NCI-H1417 (cell line): ENCODE measurements at places on chromosomes 2 and 18.

- DNase-seq, result no peak
Observed at GRCh38 chr2:88656690-88657089, 29.4 kb upstream of the EIF2AK3 start.

DNA sequence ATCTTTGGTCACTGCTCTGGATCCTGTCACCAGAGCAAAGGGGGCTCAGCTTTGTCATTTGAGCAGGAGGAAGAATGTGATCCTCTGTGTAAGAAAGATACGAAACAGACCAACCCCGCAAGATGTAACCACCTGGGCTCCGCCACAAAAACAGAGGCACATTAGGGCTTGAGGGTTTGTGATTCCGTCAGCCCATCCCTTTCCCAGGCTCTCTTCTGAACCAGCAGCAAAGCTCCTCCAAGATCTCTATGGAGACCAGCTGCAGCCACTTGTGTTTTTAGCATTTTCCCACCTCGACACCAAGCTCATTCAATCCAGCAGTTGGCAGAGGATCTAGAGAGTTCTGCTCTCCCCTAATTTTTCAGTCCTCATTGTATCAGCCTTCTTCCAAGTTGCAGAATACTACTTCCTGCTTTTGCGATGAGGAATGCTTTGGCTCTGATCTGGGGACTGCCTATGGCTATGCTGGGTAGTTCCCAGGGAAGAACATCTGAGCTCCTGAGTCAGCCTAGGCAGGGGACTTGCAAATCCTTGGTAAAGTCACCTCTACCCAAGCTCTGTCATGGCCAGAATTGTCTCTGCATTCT, 139.6 kb upstream of the RAB12 start:
- DNase-seq, result peak; percentile 28

GRCh38 chr2:232541195-232541960, 1.9 kb downstream of the CHRNG start:
- DNase-seq, result no peak

DNA sequence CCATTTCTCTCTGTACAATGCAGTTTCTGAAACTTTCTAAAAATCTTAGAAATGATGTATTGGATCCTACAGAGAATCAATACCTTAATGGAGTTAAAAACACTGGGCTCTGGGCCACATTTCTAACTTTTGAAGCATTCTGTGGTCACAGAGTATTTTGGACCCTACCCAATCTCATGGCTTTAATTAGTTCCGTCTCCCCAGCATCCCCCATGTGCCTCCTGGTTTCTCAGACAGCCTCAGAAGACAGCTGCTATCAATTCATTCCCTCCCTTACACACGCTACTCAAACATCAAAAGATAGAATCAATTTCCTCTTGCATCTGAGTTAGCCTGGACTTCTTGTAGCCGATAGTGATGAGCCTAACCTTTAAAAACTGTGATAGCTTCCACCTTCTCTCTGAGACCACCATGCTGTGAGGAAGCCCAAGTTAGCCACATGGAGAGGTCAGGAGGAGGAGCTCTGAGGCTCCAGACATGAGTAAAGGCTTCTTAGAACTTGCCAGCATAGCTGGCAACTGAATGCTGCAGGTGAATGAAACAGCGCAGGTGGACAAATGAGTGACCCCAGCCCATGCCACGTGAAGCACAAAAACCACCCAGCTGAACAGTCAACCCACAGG, 10.4 kb downstream of the ADCY3 start:
- DNase-seq, result no peak

DNA sequence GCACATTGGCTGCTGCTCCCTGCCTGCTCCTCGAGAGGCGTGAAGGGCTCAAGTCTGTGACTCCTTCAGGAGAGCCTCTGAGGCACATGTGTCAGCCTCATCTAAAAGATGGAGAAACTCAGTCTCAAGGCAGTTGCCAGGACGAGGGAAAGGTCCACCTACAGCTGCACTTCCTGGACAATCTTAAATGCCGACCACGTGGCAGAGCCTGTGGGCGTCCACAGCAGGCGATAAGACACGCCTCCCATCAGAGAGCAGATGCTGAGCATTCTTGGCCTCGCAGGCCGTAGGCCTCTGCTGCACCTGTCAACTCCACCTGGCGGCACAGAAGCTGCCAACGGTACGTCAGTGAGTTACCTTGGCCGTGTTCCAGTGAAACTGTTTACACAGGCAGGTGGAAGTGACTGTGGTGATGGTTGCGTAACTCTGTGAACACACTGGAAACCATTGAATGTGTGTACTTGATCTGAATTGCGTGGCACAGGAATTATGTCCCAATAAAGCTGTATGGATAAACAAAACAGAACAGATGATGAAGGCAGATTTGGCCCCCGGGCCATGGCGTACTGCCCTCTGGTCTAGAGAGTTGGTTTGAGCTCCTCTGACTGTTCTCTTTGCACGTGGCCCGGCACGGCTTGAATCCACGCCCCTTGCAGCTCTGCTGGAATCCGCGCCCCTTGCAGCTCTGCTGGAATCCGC, 114.5 kb downstream of the RNF144A start:
- peak; percentile 96 for DNase-seq

DNA sequence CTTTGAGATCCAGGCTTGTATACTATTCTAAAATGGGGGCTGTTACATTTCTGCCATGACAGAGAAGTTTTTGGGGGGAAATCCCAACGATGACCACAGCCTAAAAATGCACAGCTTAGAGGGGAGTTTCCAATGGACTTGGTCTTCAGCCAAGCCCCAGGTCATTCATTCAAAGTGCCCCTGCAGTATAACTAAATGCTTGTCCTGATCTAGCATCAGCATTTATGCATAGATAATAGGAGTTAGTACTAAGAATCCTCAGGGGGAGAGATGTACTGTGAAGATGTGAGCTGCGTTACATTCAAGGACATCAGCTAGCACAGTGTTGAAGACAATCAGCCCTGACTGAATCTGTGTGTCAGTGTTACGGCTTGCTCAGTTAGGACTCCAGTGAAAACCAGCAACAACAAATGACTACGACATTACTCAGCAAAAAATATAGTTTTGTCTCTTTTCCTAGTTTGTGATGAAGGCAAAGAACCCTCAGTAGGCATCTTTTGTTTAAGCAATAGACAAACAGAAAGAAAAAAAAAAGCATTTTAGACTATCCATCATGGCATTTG, 160.9 kb downstream of the ZEB2 start:
- no peak for DNase-seq

DNA sequence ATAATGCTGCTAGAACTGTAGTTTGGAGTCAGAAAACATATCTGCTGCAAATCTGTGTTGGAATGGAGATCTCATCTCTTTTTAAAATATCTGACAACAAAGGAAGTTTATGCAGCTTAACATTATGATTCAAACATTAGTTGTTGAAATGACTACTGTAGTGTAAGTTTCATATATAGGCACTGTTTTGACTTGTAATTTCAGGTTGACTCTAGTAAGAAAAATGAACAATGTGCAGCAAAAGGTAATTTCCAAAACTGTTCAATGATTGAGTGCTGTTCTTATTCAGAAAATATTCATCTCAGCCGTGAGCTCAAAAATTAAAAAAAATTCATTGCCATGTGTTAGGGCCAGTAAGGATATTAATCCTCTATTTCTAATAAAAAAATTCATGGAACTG, 48.5 kb downstream of the CCDC138 start:
- DNase-seq, result no peak

DNA sequence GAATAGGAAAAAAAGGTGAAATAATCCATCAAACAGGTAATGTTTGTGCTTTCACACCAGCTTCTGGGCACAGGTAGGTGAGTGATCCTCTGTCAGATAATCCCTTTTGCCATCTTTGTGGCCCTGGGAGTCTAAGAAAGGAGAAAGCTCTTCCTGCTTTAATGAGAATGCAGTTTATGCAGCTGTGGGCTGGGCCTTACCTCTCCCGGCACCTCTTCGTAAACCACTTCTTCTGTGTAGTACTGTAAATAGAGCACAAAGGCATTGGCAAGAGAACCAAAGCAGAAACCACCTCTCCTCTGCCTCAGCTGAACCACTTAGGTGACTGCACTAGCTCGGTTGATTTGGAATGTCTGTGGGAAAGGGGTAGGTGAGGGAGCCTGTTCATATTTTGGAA, 4.9 kb downstream of the NEB start:
- no peak for DNase-seq

- no peak for DNase-seq
Observed at GRCh38 chr18:34773961-34774766, 64.1 kb downstream of the DTNA start.

GRCh38 chr2:95345081-95345562, 48.0 kb downstream of the KCNIP3 start:
- no peak for DNase-seq

DNA sequence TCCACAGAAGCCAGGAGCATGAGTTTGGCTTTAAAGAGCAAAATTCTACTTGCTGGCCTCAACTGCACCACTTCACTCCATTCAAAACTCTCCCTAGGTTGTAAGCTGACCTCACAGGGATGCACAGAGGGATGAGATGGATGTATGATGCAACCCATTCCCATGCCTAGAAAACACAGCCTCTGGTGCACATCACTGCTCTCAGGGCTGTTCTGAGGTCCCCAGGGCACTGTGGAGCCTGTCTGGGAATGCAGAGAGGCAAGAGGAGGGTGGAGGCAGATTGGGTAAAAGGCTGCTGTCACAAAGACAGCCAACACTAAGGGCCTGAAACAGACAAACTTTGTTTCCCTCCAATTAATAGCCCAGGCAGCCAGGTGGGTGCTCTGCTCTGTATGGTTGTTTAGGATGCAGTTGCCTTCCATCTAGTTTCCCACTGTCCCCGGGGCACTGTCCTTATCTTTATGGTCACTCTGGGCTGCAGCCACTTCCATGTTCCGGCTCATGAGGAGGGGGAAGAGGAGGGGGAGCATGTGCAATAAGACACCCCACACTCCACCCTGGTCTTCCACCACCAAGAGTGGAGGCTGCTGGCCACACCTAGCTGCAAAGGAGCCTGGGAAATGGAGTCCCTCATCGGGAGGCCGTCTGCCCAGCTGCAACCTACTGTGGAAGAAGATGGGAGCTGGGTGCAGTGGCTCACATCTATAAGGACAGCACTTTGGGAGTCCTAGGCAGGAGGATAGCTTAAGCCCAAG, 7.0 kb downstream of the GPR45 start:
- no peak for DNase-seq

- no peak for DNase-seq
Observed at GRCh38 chr2:26482211-26483026, 4.5 kb upstream of the OTOF start.

GRCh38 chr2:86744152-86744551, 24.1 kb downstream of the RMND5A start:
- DNase-seq, result no peak

DNA sequence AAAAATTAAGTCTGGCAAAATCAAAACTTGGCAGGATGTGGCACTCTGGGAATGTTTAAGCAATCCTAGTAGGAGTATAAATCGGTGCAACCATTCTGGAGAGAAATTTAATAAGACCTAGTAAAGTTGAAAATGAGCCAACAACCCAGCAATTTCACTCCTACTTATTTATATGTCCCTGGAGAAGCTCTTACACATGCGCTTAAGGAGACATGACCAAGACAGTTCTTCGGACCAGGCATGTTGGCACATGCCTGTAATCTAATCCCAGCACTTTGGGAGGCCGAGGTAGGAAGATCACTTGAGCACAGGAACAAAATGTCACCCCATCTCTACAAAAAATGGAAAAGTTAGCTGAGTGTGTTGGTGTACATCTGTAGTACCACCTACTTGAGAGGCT, 374.6 kb upstream of the LYPD1 start:
- no peak for DNase-seq

- no peak for DNase-seq
Observed at GRCh38 chr18:37405229-37405628, 160.4 kb downstream of the CELF4 start.

- DNase-seq, result no peak
Observed at GRCh38 chr2:98561902-98562695, 46.2 kb downstream of the COA5 start.

GRCh38 chr2:181848261-181848886, 43.2 kb upstream of the ITPRID2 start:
- peak; percentile 53 for DNase-seq

DNA sequence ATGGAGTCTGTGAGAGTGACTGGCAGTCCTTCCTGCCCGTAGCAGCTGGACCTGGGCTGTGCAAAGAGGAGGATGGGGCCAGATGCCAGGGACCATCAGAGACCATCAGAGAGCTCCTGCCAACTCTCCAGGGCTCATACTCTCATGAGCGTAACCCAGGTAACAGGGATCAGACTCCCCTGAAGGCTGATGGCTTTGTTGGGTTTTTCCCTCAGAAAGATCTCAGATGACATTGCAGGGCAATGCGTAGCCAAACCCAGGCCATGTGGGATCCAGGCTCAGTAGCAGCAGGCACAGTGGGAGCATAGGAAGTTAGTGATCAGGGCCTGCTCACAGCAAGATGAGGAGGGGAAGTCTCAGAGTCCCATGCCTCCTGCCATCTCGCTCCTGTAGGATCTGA, 218.0 kb downstream of the LOXHD1 start:
- no peak for DNase-seq

GRCh38 chr18:62807396-62807795, 92.1 kb downstream of the PHLPP1 start:
- DNase-seq, result no peak

DNA sequence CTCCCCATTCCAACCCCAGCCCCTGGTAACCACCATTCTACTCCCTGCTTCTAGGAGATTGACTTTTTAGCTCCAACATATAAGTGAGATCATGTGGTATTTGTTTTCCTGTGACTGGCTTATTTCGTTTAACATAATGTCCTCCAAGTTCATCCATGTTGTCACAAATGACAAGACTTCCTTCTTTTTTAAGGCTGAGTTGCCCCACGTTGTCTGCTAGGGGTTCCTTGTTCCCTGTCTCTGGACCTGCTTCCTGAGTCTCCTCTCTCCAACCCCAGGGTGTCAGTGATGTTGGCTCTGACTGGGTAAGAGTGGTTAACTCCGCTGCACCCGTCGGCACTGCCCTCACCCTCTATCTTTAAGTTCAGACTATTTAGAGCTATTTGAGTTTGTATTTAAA, 175.2 kb downstream of the SH3RF3 start:
- DNase-seq, result no peak

DNA sequence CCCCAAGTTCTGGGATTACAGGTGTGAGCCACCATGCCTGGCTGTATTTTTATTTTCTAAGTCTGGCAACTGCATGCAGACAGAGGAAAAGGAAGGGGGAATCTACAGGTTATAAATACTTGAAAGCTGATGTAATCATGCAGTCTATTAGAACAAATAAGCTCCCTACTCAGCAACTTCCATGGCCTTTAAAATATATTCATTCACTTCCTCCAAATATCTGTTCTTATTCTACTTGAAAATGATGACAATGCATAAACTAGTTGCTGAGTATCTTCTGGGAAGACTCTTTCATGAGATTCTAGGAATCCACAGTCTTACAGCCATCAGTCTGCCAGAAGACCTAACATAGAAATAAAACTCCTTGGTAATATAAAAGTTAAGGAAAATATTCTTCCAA, 66.9 kb upstream of the NCKAP5 start:
- no peak for DNase-seq

- DNase-seq, result peak; percentile 62
Observed at GRCh38 chr2:39981883-39982311, 202.8 kb upstream of the THUMPD2 start.

DNA sequence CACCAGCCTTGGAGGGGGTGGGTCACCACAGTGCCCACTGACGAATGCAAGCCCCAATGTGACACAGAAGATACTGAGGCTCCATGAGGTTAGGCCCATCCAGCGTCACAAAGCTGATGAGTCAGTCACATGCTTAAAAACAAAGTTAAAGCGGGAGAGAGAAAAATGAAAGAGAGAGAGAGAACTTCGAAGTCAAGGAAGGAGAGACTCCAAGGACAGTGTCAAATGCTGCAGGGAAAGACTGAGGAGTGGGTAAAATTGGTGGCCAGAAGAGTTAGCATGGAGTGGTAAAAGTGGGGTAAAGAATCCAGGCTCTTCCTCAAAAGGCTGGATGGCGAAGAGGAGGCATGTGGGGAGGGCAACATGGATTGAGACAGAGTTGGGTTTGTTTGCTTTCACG, 201.9 kb upstream of the CCDC150 start:
- no peak for DNase-seq
